MM.1S (cell line): ENCODE measurements at places on chromosomes 3 and 15.

DNA sequence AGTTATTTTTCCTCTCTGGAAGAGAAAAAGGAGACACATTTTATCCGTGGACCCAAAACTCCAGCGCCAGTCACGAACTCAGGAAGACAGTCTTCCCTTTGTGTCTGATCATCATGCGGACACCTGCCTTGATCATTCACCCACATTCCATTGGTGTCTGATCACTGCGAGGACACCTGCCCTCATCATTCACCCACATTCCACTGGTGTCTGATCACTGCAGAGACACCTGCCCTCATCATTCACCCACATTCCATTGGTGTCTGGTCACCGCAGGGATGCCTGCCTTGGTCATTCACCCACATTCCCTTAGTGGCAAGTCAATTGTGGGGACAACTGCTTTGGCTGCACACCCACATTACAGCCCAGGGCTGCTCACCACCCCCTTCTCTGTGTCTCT, 148.9 kb downstream of the ROBO1 start:
- DNase-seq, result no peak

DNA sequence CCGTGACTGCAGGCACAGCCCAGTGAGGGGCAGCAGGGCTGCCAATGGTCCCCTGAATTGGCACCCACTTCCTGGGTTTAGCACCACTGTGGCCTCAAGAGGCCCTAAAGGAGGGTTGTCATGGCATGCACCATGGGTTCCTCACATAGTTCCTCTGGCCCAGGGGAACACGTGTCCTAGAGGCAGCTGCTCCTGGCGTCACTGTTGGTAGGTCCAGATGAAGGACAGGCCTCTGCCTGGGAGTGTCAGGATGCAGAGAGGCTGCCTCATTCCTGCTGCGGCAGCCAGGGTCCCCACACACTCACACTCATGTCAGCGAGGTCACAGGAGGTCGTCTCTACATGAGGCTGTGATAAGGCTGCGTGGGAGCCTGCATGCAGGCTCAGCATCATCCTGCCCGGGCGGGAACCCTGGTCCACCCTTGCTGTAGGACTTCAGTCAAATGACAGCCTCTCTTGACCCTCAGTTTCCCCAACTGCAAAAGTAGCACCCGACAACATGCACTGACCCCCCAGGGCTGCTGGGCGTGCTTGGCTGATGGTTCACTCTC, 26.1 kb upstream of the SFMBT1 start:
- no peak for DNase-seq

- DNase-seq, result no peak
These were observed 6.6 kb upstream of the KLF13 start for GRCh38 chr15:31320022-31320421.

- DNase-seq, result no peak
These were observed 59.5 kb upstream of the PLXNA1 start for GRCh38 chr3:126923423-126923822.

GRCh38 chr3:47688488-47688887, 93.2 kb downstream of the SMARCC1 start:
- no peak for DNase-seq

- no peak for DNase-seq
These were observed 198.6 kb upstream of the PLSCR5 start for GRCh38 chr3:146803745-146804144.

GRCh38 chr15:69340243-69340900, 41.7 kb downstream of the PAQR5 start:
- no peak for DNase-seq

GRCh38 chr15:74937590-74938371, at the start of gene COX5A:
COX5A (minus strand) TSS chr15:74938073; CDS start chr15:74938014, 59 bp downstream.
- DNase-seq, result peak; percentile 96

DNA sequence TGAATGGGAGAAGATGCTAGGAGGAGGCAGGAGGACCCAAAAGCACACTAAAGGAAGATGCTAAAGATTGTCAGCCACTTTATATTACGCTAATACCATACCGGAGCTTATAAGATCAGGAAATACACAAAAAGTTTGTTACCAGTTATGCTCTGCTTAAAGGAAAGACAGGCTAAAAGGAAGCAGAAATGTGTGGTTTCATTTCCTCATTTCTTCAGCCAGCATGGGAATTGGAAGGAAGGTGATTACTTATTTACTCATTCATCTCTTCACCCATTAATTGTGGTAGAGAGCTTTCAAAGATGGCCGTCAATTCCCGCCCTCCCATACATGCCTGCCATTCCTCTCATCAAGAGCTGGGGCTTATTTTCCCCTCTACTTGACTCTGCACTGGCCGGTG, 26.7 kb upstream of the TMEM158 start:
- no peak for DNase-seq

DNA sequence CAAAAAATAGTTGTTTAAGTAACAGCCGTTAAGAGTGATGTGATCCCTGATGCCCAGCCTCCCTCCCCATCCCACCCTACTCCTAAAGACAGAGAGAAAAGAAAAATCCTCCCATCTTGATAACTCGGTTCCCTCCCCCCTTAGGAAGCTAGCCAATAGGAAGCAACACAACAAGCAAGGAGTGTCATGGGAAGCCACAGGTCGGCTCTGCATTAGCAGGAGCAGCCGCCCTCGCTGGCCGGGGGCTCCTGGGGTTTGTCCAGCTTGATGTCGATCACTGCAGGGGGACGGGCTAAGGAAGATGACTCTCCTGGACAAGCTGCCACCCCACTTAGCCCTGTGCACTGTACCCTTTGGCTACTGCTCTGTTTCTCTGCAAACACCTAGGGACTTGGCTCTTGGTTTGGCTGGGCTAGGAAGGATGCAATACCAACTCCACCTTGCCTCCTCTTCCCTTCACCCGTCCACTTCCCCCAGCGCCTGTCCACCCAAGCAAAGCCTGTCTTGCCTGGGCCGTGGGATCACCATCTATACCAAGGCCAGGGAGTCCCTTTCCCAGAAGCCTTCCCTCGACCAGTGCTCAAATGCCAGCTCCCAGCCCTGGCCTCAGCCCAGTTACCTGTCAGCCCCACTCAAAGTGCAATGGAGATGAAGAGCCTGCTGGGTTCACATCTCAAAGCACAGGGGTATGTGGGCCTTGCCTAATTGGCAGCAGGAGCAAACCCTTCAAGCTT, 23.1 kb downstream of the SRPRB start:
- DNase-seq, result no peak

GRCh38 chr3:53195602-53196574, 34.9 kb downstream of the PRKCD start:
- DNase-seq, result peak; percentile 72

DNA sequence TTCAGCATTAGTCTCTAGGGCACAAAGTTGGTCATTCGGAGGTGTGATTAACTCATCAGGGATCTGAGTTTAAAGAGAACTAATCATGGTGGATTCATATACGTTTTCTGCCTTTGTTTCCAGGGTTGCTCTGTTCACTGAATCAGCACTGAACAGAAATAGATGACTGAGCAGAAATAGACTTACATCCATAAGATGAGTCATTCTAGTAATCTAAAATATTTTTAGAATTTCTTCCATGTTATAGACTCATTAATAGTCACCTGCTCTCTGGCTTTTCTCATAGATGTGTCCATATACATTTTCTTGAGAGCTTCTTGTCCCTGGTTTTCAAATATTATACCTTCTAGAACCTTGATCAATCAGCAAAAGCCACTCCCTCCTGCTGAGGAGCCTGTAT, 837.6 kb upstream of the DPPA4 start:
- no peak for DNase-seq

DNA sequence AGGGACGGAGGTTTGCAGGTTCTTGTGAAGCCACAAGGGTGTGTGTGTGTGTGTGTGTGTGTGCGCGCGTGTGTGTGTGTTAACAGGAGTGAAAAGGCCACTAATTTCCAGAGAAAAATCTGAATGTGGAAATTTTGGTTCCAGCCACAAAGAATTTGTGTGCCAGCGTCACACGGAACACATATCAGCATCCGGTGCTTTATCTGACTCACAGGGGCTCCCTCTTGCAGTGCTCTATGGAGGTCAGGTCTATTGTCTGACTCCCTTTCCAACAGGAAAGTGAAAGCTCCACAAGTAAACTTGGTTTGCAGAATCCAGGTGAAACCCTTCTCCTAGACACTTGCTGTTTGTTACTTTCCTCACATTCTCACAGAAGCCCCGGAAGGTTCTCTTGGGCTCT, 6.2 kb downstream of the CLDN11 start:
- no peak for DNase-seq

GRCh38 chr3:105527949-105528348, 161.2 kb downstream of the ALCAM start:
- DNase-seq, result no peak

- no peak for DNase-seq
These were observed 6.0 kb downstream of the SPATA12 start for GRCh38 chr3:57066471-57066870.

GRCh38 chr3:129386984-129387383, 41.5 kb downstream of the EFCAB12 start:
- no peak for DNase-seq

- DNase-seq, result no peak
These were observed 231.4 kb upstream of the UMPS start for GRCh38 chr3:124498891-124499290.

GRCh38 chr3:60399861-60400845, 851.1 kb downstream of the FHIT start:
- peak; percentile 91 for DNase-seq

DNA sequence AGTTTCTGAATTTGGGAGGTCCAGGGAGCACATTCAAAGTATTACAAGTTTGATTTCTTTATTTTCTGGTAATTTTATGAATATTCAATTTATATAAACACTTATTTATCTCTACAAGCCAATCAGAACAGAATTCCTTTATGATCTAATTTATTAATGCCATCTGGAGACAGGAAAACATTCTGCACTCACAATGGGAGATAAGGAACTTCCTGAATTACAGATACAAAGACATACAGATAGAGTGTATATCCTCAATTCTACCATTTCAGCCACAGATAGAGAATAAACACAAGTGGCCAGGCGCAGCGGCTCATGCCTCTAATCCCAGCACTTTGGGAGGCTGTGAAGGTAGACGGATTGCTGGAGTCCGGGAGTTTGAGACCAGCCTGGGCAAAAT, 86.0 kb downstream of the IQCH start:
- DNase-seq, result no peak

DNA sequence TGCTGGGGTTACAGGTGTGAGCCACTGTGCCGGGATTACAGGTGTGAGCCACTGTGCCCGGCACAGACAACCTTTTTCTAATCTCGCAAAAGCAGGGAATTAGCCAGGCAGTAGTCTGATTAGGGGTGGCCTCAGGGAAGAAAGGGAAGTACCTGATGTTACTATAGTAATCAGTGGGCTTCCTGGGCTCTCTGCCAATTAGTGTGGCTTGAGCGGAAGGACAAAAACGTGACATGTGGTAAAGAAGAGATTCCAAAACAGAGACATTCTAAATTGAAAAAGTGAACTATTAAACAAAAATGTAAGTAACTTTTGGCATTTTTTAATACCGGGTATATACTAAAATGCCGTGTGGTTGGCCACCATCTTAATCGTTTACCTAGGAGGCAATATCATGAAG, 48.1 kb downstream of the CFAP20DC start:
- no peak for DNase-seq

DNA sequence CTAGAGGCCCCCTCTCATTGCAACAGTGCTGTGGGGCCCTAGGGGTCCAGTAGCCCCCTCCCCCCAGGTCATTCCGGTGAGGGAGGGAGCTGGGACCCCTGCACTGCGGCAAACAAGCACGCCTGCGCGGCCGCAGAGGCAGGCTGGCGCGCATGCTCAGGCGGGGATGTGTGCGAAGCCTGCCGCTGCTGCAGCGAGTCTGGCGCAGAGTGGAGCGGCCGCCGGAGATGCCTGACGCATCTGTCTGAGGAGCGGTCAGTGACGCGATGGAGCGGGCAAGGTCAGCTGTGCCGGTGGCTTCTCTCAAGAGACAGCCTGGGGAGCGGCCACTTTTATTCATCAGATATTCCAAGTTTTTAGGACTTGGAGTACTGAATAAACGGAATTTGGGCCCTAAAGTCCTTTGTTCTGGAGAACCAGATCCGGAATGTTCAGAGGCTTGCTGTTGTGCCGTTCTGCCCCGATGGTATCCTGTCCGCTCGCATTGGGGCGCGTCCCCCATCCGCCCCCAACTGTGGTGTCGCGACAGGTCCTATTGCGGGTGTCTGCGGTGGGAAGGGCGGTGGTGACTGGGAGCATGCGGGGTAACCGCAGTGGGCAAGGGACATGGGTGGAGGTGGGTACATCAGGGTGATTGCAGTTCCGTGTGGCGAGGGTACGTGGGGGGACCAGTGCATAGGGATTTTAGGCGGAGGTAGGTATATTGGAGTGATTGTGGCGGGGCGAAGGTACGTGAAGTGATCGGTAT, at the start of the genes SNRPN and SNURF:
SNRPN (plus strand) TSS at position 205 of the 748 bp plus-strand sequence. CDS start 19,467 bp downstream, outside the sequence.
SNURF (plus strand) TSS at position 205 of the 748 bp plus-strand sequence; CDS start at position 267, 62 bp downstream.
- peak; percentile 66 for DNase-seq

- DNase-seq, result peak; percentile 64
These were observed 21.2 kb downstream of the IGSF10 start for GRCh38 chr3:151439652-151440125.

DNA sequence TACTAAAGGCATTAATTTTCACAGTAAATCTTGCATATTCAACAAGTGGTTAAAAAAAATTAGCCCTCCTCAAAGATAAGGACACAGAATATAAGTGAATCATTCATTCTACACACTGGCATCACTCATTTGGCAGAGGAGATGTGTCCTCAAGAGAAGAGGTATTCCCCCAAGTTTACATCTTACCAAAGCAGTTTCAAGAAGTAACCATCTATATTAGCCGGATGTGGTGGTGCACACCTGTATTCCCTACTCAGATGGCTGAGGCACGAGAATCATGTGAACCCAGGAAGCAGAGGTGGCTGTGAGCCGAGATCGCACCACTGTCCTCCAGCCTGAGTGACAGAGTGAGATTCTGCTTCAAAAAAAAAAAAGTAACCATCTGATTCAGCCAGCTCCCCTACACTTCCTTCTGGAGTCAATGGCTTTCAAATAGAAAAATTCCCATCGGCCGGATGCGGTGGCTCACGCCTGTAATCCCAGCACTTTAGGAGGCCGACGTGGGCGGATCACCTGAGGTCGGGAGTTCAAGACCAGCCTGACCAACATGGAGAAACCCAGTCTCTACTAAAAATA, 15.4 kb downstream of the RAF1 start:
- DNase-seq, result peak; percentile 95

GRCh38 chr3:100420885-100421284, 19.5 kb downstream of the LNP1 start:
- no peak for DNase-seq

DNA sequence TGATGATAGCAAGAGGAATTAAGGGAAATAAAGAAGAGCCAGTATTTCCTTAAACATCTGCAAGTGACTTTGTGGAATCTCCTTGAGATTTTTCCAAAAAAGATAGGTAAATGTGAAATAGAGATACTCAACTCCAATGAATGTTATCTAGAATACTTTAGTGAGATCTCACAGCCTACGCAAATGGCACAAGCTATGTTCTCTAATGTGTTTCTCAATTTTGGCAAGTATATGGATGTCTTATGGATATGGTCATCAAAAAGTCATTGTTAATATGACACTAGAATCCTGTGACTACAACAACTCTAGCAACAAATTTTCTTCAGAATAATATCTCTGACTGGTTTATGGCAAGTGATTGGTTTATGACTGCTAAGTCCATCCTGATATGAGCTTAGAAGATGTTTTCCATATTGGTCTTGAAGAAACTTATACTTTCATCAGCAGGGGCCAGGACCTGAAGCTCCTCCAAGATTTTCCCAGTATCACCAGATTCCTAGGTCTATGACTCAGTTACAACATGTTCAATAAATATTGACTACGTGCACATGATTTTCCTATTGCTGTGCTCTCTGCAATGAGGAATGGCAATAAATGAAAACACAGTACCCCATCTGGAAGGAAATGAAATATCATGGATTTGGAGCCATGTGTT, 170.9 kb upstream of the THBS1 start:
- no peak for DNase-seq
